ENCODE measurements at places on chromosomes 13 and 19. TPM values are rescaled to one million over a fixed set of nuclear protein-coding genes. Genes with fewer than 3 reads are reported as not detected.

- no peak for DNase-seq
Observed at GRCh38 chr19:18672606-18673337, 10.7 kb upstream of the CRTC1 start.

DNA sequence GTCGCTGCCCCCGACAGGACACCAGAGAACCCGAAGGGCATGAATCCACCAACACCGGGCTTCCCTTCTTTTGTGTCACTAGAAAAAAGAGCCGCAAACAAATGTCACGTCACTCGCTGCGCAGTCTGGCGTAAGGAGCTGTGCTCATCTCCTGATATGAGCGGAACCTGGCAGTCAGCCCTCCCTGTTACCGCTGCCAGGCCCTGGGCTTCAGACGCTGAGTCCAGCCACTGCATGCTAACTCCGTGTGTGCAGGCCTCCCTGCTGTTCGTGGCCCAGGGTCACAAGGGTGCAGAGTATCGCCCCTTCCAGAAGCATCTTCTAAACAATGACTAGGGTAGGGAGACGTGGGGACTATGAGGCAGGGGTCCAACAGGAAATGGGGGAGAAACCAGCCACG lies 71.3 kb downstream of the SLC7A1 start:
- no peak for DNase-seq

- DNase-seq: no peak
Observed at GRCh38 chr13:49346460-49346859, 97.4 kb downstream of the CAB39L start.

GRCh38 chr13:102277286-102277685 lies 124.6 kb downstream of the FGF14 start:
- no peak for DNase-seq

DNA sequence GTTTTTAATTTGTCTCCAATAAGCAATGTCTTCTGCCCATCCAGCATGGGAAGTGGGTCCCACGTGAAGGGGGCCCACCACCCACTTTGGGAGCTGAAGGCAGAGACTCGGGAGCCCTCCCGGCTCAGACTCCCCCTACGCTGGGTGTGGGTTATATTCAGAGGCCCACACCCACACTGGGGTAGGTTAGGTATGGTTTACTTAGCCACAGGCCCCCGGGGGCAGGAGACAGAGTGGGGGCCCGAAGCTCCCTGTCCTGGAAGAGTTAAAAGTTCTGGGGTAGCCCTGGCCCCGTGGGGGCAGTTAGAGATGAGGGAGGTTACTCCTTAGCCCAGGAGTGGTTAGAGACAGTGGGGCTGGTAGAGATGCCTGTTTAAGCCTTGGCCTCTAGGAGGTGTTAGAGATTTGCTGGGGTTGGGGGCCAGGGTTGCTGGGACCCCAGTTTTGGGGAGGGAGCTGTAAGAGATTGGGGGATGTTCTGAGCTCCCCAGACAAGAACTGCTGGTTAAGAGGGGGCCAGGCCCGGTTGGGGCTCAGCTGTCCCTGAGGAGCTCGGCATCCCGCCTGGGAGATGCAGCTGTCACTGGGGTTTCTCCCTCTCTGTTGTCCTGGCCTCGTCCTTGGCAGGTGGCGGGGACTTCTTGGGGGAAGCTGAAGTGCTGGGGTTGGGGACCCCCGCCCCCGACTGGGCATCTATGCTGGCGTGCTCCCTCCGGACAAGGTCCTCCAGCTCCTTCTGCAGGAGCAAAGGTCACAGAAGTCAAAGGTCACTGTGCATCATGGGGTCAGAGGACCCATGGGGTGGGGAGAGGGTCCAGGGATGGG lies 712 bp upstream of the RINL start:
- DNase-seq: no peak

GRCh38 chr13:111936267-111936925 lies 130.6 kb upstream of the SOX1 start:
- no peak for DNase-seq

Gene SMAD9
- total RNA-seq: not detected

DNA sequence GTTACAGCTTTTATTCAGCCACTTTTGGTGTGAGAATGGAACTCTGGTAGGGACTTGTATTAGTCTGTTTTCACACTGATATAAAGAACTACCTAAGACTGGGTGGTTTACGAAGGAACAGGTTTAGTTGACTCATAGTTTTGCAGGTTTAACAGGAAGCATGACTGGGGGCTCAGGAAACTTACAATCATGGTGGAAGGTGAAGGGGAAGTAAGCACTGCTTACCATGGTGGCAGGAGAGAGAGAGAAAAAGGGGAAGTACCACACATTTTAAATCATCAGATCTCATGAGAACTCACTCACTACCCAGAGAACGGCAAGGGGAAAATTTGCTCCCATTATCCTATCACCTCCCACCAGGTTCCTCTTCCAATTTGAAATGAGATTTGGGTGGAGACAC lies 942.2 kb downstream of the PCDH17 start:
- no peak for DNase-seq

Gene ZNF547
- total RNA-seq: 1.6 TPM

DNA sequence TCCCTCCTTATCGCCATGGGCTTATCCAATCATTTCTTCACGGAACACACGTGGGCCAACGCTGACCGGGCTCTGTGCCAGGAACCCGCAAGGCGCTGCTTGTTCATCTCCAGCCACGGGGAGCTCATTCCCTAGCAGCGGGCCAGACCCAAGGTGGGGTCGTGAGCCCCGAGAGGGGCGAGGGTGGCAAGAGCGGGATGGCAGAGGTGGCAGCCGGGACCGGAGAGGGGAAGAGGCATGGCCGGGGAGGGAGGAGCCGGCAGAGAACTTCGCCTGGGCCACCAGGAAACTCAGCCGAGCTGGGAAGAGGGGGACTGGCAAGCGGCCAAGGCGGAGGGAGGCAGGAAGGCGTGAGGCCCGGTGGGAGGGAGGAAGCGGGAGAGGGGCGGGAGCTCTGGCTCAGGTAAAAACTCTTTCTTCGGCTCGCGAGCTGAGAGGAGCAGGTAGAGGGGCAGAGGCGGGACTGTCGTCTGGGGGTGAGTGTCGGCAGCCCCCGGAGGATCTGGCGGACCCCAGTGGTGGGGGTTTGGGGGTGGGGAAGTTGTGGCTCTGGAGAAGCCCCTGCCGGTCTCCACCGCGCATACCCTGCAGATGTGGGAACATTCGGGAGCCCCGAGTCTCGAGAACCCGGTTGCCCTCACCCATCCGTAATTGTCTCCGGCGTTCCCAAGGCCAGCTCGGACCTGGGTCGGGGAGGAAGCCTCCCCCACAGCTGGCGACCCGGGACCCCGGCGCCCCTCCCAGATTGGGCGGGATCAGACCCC lies at the start of gene B3GNT3:
Gene B3GNT3, plus strand, starts transcription at position 408 of the 764 bp plus-strand sequence. CDS start 12,670 bp downstream, outside the sequence.
- peak; percentile 71 for DNase-seq

DNA sequence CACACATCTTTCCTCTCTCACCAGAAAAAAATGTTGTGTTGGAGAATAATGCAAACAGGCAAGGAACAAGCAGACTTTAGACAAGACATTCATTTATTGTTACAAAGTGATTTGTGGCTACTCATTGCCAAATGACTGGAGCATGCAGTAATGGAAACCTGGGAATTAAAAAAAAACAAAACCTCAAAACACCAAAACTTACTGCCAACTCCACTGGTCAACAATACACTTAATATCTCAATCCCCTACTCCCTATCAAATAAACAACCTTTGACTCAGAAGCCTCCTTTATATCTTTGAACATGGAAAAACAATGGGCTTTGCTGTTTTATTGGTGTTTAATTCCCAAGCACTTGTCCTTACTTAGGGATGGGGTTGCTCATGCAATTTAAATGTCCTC lies 112.8 kb downstream of the POSTN start:
- no peak for DNase-seq

- DNase-seq: no peak
Observed at GRCh38 chr13:30153545-30154426, 153.6 kb downstream of the KATNAL1 start.

Gene LYPD5
- 0.42 TPM for total RNA-seq

DNA sequence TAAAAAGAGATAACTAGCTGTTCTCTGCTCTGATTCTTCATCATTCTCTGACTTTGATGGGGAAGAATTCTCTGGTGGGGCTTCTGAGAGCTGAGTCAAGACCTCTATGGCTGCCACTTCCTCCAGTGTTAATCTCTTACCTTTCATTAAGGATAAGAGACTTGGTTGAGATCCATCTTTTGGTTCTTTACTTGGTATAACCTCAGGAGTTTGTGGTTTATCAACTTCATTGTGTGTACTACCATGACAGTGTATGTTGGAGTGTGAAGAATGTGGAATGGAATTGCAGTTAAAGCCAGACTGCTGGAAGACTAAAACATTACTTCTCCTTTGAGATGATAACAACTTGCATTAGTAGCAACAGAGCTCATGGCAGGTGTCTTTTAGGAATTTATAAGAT lies 222.0 kb downstream of the SLITRK5 start:
- DNase-seq: no peak

DNA sequence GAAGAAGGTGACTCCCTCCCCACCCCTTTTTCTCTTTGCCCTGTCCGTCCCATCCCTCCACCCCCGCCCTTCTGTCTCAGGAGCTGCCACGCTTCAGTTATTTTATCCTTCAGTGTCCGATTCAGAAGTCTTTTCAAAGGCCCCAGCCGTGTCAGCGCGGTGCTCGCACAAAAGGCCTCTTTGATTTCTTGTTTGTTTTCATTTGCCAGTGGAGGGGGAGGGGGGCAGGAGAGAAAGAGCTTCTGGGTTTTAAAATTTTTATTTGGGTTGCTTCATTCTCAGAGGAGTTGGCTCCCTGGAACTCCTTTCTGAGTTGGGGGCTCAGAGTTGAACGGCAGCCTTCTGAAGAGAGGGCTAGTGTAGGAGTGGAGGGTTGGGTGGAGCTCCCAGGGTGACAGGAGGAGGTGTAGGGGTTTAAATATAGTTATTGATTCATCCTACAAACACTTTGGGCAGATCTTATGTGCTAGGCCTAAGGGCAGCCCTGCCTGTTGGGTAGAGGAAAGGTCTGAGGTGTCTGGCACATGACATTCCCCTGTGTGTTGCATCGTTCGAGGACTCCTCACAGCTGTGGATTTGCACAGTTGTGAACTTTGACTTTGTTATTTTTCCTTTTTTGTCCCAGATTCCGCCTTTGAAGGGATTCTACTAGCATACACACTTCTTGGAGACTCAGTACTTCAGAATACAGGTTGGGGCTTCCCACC lies 36.8 kb downstream of the NFIX start:
- DNase-seq: no peak

DNA sequence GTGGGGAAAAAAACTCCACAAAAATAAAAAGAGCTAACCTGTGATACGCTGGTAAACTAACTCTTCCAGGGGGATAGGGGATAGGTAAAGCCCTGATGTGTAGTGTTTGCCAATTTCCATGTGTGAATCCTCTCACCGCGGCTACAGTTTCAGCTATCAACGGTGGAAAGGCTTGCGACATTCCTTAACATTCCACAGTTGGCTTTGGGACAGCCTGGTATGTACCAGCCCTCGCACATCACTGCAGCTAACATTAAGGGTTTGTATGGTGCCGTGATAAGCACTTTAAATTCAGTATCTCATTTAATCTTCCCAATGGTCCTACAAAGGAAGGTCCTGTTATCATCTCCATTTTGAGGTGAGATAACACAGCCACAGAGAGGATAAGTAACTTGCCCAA lies 112.4 kb downstream of the KATNAL1 start:
- DNase-seq: peak; percentile 39

- DNase-seq: peak; percentile 93
Observed at GRCh38 chr19:6516018-6516658, 14.0 kb upstream of the TUBB4A start.

- no peak for DNase-seq
Observed at GRCh38 chr19:38210458-38210987, 13.5 kb downstream of the DPF1 start.

Gene GRAMD1A
- total RNA-seq: 160 TPM

DNA sequence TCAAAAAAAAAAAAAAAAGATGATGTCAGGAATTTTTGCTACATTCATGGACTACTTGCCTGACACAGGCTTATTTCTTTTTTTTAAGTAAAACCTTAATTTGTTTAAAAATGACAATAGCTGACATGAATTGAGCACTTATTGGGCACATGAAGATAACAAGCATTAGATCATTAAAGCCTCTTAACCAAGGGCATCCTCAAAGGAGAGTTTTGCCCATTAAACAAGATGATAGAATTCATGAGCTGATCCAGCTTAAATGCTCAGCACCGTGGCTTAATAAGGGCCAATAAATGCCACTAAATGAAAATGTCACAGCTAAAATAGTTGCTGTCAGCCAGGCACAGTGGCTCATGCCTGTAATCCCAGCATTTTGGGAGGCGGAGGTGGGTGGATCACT lies 19.3 kb downstream of the FBXO17 start:
- DNase-seq: no peak

GRCh38 chr13:32253911-32254399 lies 61.2 kb downstream of the ZAR1L start:
- DNase-seq: no peak

DNA sequence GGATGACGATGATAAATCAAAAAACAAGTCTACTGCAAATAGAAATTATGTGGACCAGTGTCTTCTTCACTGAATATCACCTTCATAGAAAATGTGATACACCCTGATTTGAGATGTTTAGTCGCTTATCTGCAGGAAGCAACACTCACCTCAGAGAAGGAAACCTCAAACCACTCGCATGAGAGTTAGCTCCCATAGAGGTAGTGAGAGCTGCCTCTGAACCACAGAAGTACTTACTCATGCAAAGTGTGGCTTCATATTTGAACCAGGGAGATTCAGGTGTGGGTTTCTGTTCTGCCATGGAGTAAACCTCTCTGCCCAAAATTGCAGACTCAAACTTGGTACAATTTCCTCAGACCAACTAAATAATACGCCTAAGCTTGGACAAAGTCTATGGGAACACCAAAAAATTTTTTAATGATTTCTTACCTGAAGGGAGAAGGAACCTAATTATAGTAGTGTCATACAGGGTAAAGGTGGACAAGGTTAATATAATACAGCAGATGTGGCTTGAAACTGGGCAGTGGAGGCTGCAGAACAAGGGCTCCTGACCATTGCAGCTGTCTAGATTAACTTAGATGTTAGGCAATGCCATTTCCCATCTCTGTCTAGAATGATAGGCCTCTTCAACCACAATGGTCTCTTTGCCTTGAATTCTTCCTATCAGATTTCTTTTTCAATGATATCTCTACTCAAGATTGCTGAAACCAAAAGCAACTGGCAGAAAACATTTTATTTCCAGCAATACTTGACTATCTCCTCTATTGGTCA lies 29.6 kb upstream of the RCBTB2 start:
- DNase-seq: peak; percentile 94

DNA sequence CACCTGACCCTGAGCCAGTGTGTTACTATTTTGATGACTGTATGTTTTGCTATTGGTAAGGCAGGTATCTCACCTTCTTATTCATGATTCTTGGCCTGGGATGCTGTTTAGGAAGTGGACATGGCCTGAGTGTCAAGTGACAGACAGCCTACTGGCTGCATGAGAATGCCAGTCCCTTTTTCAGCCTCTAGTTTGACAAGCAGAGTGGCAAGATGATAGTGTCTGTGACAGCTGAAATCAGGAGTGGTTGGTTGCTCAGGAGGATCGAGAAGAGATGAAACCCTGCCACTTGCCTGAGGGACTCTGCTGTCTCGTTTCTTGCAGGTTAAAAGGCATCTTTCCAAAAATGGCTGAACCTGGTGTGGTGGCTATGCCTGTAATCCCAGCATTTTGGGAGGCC lies 7.1 kb upstream of the ELOF1 start:
- DNase-seq: no peak

GRCh38 chr19:31389874-31390273 lies 40.6 kb upstream of the TSHZ3 start:
- DNase-seq: no peak

GRCh38 chr13:109198585-109198984 lies 569.2 kb downstream of the MYO16 start:
- no peak for DNase-seq

GRCh38 chr13:40961214-40961613 lies 57.9 kb downstream of the ELF1 start:
- DNase-seq: no peak

GRCh38 chr13:34762312-34762711 lies 179.8 kb upstream of the NBEA start:
- no peak for DNase-seq

Gene ADGRE1
- 4.3 TPM for total RNA-seq

Data from activated CD4-positive, alpha-beta T cell treated with anti-CD3 and anti-CD28 coated beads, Interleukin-2, amount 10 ng/mL, durations not matched to agents 24 days and 14 days (primary cell).